ENCODE measurements at places on chromosomes 3 and 15.

DNA sequence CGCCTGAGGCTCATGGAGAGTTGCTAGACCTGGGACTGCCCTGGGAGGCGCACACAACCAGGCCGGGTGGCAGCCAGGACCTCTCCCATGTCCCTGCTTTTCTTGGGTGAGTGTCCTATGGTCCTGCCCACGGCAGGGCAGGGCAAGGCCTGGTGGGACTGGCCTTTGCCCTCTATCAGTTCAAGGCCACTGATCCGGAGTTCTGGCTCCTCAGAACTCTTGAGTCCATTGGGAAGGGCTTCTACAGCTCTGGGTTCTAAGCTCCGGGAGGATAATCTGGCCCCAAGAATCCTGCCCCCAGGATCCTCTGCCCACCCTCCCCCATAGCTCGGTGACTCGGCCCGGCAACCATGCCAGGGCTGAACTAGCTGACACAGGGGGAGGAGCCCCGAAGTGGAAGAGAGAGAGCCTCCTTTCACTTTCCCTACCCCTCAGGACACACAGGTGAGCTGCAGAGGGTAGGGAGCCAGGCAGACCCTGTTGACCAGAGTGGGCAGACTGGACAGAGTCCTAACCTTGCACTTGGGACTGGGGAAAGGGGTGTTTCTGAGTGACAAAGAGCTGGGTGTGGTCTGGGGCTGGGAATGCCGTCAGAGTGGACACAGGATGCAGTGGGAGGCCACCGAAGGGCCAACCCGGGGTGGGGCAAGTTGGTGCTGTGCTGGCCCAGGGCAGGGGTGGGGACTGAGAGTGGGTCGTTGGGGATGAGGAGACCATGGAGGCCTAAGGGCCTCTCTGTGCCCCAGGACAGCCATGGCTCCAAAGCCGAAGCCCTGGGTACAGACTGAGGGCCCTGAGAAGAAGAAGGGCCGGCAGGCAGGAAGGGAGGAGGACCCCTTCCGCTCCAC, 664 bp downstream of the PARP3 start:
- DNase-seq = peak; percentile 74

DNA sequence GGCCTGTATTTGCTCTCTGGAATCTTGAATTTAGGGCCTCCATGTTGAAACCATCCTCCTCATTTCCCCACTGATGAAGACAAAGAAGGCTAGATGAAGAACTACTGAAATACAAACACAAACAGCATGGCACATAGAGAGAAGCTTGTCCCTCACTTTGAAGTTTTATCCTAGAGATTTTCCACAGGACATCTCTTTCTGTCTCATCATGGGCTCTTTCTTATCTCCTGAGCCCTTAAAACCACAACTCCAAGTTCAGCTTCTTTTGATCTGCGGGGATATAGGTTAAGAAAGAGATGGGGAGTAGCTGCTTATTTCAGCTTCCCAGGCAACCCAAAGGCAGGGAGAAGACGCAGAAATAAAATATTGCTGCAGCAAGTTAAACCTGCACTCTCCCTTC, 213.1 kb upstream of the LRIG1 start:
- DNase-seq = no peak

GRCh38 chr15:75646944-75647364, 758 bp upstream of the SNX33 start:
- DNase-seq = no peak

GRCh38 chr3:5210926-5211325, 23.4 kb downstream of the EDEM1 start:
- DNase-seq = no peak

GRCh38 chr3:132925256-132925930, 112.8 kb upstream of the TMEM108 start:
- DNase-seq = no peak

- no peak for DNase-seq
Measured at GRCh38 chr3:24828551-24828950, 333.9 kb upstream of the THRB start.

Measured in SJSA1 (cell line).